Activated T-helper 1 cell treated with Interleukin-2 at 50 U/mL for 16 hours (primary cell): ENCODE measurements at places on chromosomes 12 and 14.

DNA sequence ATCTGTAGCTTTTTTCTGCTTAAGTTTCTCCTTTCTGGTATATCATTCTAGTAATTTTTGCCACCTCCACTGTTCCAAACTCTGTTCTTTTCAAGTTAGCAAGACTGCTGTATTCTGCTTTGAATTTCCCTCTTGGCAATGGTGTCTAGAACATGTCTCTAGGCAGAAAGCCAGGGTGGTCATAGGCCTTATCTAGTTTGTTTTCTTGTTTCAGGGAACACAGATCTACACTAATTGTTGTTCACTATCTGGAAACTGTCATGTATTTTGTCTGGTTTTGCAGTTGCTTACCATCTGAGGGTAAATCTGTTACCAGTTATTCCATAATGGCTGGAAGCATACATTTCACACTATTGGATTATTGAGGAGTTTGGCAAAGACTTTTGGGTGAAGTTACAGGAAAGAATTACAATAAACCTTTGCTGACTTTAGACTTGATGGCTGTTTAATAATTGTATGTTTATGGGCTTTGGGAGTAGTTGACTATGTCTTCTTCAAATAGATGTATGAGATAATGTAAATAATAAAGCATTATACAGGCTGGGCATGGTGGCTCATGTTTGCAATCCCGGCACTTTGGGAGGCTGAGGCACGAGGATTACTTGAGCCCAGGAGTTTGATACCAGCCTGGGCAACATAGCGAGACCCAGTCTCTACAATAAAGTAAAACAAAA lies 41.4 kb downstream of the FUT8 start:
- DNase-seq, result no peak

GRCh38 chr14:96177766-96178375 lies 26.8 kb upstream of the BDKRB2 start:
- DNase-seq, result no peak

DNA sequence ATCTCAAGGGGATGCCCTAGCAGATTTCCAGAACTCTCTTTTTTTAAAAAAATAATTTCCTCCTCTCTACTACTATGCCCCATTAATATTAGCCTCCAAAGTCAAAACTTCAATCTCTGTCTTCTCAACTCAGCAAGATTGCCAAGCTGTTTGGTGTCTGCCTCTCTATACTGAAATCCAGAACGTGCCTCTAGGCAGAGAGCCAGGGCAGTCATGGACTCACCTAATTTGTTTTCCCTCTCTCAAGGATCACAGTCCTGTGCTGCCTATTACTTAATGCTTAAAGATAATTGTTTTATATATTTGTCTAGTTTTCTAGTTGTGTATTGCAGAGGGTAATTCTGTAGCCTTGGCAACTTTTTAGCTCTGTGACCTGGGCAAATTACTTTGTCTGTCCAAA lies 74.7 kb downstream of the E2F7 start:
- no peak for DNase-seq

- no peak for DNase-seq
Observed at GRCh38 chr12:81043979-81044740, 33.7 kb upstream of the ACSS3 start.

- DNase-seq, result no peak
Observed at GRCh38 chr14:50786751-50787464, 44.1 kb downstream of the NIN start.

- DNase-seq, result no peak
Observed at GRCh38 chr14:55794655-55795595, 214.9 kb downstream of the KTN1 start.

DNA sequence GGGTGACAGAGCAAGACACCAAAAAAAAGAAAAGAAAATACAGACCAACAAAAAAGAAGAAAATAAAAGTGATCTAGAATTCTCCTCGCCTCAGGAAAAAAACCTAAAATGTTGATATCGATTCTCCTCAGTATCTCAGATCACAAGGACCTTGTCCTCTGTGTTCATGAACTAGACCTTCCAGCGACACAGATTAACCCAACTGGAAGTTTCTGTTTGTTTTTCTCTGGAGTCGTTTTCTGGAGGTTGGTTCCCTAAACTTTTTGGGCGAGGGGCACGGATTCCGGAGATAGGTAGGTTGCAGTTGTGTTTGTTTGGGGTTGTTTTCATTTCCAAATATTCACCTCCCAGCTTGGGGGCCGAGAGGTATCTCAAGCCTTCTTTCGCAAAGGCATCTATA lies 559 bp upstream of the RFC5 start:
- DNase-seq, result no peak

DNA sequence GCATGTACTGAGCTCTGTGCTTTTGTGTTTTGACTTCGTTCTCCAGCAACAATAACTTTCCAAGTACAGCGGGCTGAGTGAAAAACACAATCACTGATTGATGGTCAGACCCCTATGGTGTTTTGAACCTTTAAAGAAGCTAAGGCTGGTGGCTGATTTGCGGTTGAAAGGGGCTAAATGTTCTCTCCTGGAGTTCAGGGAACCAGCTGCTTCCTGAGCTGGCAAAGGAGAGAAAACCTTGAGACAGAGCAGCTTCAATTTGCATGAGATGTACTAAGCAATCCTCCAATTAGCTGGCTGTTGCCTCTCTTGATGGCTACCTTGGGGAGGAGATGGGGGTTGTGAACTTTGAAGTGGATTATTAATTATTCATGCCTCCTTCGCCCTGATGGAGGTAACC lies 546.7 kb upstream of the SEL1L start:
- DNase-seq, result no peak

- DNase-seq, result no peak
Observed at GRCh38 chr14:51674294-51675002, 22.7 kb downstream of the FRMD6 start.

DNA sequence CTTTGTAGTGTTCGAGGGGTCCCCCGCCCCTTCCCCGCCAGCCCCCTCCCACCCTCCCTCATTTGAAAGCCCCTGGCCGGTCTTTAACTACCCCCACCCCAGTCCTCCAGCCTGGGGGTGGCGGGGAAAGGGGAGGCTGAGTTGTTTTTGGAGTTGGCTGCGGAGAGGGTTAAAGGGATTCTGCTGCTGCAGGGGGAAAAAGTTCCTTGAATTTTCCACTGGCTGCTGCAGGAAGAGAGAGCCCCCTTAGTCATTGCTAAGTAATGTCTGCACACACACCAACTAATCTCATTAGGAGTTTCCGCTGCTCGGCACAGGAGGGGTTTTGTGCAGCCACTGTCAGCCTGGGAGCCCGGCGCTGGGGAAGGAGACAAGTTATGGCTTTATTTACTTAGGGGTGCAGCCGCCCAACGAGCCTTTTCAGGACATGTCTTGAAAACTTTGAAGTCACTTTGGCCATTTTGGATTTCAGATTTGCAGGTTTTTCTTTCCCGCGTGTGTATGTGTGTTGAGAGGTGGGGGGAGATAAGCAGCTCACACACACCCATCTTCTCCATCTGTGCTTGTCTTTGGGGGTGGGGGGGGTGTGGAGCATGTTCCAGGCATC lies 1.8 kb downstream of the ELK3 start:
- DNase-seq, result no peak

DNA sequence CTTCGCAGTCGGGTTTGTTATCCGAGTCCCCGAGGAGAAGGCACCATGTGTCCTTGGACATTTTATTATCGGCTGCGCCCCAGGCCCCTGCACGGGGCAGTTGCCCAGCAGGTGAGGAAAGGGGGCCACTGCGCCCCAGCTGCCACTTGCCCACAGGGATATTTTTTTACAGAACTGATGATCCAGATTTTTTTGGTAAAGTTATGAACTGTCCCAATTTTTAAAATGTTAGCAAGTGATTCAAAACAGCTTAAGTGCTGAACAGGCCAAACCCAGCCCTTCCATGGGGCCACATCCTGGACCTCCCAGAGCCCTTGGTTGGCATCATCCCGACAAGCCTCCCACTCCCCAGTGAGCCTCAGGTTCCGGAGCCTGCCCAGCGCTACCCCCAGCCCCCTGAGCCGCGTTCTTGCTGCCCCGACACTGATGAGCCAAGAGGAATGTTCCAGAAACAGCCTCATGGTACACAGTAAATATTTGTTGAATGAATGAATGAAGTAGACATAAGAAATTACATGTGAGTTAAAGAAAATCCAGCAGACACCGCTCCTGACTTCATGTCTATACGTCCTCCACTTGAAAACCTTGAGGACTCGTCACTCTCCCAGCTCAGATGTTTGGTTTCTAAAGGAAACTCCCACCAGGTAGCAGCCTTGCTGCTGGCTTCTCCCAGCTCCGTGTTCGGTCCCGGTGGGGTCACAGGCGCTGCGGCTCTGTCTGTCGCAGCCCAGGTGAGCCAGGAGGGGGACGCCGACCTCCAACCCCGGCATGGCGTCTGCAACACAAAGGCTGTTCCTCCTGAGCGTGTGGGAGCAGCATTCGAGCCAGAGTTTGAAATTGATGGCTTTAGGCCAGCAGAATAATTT lies 88.5 kb downstream of the ADGRD1 start:
- DNase-seq, result no peak

DNA sequence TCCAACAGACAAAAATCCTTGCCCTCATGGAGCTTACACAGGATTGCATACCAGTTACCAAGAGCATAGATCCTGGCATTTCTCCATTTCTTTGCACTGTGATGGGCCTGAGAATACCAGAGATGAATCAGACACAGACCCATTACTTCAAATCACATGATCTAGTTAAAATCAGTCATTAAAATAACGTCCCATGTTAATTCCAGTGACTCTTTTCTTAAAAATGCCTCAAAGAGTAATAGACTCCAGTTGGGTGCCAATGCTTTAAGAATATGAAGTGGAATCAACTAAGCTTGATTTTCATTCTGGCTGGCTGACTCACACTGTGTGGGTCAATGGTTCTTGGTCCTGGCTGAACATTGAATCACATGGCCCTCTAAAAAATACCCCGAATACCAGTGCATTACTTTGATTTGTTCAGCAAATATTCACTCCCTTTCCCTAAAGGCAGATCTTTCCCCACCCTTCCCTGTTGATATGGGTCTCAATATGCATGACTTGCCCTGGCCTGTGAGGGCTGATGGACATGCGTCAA lies 11.0 kb downstream of the ASB2 start:
- no peak for DNase-seq

DNA sequence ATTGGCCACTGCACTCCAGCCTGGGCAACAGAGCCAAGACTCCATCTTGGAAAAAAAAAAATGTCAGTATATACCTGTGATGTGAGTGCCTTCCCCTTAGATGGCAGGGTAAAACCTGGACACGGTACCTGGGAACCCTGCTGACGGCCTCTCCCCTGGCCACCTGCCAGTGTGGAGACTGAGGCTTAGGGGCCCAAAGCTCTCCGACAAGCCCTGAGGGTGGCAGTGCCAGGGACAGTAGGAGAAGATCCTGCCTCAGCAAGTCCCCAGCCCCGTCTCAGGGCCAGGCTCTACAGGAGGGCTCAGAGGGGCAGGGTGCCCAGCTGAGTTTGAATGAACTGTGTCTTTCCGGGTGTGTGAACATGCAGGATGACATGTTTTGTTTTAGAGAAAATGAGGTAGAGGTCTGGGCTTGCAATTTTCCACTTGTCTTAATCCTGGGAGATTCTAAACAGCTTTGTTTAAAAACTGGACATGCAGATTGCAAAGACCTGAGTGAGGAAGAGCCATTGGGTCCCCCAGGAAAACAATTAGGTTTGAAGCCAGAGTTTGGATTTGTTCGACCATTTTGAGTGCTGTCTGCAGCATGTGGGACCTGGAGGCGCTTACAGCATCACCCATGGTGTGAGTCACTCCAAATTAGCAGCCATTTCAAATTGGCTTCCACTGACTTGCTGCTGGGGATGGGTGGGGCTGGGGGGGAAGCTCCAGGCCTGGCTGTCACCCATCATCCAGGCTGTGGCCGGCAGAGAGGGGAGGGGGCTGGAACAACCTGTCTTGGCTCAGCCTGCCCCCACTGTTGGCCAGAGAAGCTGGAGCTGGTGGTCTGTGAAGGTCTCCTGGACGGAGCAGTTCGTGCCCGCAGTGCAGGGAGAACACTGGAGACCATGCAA lies 10.8 kb downstream of the TSPAN9 start:
- DNase-seq, result no peak

- no peak for DNase-seq
Observed at GRCh38 chr14:75811872-75812499, 150.9 kb downstream of the TTLL5 start.
